NCI-H2107 (cell line): ENCODE measurements at places on chromosomes 2 and 18.

DNA sequence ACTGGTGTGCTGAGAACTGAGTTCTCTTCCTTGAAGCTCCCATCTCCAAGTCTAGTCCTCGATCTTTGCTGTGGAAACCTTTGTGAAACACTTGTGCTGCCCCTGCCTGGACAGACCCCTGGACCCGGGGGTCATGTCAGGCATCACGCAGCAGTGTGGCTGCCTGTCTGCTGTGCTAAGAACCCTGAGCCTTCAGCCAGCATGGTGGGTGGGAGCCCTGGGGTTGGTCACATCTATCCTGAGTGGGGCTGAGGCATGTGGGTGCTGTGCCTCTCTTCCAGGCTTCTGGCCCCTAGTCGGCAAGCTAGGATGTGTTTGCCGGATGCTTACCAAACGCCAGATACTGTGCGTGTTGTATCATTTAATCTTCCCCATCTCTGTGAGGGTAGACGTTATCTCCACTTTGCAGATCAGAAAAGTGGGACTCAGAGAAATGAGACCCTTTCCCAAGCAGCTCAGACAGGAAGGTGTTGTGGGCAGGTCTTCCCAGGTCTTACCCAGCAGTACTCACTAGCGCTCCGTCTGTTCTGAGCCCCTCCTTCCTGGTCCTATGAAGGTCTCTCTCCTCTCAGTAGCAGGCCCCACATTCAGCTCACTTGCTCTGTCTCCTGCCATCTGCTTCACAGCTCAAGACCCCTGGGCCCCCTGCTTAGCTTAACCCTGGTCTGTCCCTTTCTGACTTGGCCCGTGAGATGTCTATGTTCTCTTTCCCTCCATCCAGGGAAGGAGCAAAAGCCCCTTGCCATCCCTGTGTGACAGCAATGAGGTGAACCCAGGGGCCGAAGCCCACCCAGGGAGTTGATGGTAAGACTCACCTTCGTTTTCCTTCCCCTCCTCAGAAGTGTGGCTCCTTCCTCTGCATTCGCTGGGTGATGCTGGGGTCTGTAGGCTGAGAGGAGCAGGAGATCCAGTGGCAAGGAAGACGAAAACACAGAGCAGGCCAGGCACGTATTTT, 242.8 kb downstream of the FAM210A start:
- DNase-seq, result no peak

DNA sequence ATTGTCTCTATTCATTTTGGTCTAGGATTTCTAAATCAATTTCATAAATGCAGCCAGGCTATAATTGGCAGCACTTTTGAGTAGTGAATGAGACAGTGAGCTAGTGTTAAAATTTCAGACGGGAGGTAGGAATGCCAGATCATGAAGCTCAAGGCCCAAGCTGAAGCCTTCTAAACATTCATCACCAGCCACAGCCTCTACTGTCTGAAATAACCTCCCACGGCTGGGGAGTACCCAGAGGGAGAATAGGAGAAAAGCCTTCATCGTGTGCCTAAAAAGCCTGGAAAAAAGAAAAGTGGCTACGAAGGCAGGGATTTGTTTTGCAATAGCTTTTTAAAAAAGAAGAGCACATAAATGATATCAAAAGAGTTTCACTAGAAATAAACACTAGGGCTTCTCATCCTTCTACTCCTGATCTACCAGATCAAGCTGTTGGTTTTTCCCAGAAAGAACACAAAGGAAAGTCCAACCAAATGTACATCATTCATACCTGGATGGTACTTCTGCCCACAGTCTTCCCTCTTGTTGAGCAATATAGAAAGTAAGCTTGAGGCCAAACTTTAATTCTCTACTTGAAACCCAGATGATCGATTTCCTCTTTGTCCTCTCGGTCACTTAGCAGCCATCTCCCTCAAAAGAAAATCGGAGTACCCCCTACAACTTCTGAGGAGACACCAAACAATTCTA, 48.1 kb upstream of the SLC39A10 start:
- DNase-seq, result no peak

DNA sequence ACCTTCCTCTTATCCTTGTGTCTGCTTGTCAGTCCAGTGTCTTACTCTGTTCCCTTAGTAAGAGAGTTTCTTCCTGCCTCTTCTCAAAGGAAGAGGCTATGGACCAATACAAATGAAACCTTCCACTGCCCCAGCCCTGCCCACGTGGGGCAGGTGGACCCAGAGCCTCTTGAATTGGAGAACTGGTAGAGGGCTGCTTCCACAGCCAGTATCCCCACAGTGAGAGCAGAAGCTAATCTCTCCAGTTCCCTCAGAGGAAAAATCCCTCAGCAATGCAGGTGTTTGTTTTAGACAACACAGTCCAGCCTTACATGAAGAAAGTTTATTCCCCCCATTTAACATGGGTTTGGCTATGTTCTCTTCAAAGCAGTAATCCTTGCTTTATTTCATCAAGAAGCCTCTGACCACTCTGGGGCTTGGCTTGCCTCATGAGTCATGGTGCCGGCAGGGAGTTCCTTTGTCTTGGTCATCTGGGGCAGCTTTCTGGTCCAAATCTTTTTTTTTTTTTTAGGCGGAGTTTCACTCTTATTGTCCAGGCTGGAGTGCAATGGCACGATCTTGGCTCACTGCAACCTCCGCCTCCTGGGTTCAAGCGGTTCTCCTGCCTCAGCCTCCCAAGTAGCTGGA, 6.5 kb upstream of the CYBRD1 start:
- DNase-seq, result no peak

DNA sequence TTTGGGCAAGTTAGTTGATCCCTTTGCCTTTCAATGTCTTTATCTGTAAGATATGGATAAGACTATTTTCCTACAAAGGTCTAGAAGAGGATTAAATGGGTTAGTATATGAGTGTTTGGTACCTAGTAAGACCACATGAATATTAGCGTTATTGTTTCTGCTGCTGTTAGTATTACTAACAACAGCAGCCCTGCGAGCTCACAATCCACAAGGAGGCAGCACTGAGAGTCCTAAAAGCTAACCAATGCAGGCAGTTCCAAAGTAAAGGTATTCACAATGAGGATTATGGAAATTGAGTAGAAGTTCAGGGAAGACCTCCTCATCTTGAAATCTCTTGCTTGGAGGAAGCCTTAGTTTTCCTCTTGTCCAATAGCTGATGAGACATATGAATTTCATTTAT, 248.9 kb downstream of the TDRD15 start:
- no peak for DNase-seq

- no peak for DNase-seq
These were observed 1997.0 kb upstream of the LRRTM1 start for GRCh38 chr2:82301506-82301905.

DNA sequence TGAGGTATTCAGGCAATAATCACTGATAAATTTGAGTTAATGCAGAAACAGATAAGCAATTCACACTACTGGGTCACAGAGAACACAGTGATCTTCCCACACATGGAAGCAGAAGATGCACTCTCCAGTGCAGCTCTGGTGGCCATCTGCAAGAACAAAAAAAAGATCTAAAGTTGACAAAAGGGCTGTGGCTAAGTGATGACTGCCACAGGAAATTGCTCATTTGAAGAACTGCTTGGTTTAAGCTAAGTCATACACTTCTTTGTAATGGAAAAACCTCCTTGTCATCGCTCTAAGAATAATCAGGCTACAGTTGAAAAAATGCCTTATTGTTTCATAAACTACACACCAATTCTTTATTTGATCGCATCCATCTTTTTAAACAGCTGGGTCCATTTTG, 115.1 kb downstream of the DTNB start:
- no peak for DNase-seq

GRCh38 chr18:62183578-62184195, 3.2 kb downstream of the PIGN start:
- DNase-seq, result peak; percentile 37

- no peak for DNase-seq
These were observed 435 bp downstream of the ADCY3 start for GRCh38 chr2:24919506-24920097.

GRCh38 chr2:23513245-23513871, 128.4 kb downstream of the KLHL29 start:
- DNase-seq, result no peak

DNA sequence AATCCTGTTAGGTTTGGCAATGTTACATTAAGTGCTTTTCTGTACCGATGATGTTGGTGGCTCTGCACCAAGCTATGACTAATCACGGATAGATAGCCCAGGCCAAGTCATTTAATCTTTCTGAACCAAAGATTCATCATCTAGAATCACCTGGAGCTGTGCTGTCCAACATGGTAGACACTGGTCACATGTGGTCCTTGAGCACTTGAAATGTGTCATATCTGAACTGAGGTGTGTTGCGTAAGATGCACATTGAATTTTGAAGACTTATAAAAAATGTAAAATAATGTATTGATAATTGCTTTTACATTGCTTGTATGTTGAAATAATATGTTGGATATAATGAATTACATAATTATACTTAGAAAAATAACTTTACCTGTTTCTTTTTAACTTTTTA, 39.8 kb upstream of the NXPH2 start:
- no peak for DNase-seq

GRCh38 chr18:7139409-7139808, 21.8 kb upstream of the LAMA1 start:
- no peak for DNase-seq

DNA sequence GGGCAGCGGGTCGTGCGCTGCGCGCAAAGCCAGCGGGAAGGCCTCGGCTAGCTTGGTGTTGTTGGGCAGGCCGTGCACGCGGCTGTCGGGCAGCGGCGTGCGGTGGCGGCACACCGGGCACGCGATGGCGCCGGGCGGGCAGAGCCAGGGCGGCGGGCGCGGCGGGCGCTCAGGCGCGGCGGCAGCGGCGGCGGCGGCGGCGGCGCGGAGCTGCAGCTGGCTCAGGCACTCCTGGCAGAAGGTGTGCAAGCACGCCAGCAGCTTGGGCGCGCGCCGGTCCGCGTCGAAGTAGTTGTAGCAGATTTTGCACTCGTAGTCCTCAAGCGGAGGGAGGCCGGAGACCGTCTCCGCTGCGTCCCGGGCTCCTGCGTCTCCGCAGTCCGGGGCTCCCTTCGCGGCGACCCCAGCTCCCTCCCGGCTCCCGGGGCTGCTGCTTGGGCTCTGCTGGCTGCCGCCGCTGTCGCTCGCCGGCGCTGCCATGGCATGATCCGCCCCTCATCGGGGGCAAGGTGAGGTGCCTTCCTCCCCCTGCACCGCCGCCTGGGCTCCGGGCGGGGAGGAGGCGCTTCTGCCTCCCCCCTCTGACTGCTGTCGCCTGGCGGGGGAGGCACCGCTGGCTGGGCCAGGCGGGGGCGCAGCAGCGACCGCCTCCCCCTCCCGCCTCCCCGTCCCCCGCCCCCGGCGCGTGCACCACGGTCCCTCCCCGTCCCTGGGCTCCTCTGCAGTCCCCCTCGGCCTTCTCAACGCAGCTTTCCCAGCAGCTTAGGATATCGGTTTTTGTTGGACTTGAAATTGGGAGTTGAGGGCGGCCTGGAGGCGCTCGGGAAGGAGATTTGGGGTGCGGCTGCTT, 21.0 kb upstream of the PAX3 start:
- DNase-seq, result no peak

GRCh38 chr2:70901227-70902066, 34.3 kb upstream of the ATP6V1B1 start:
- DNase-seq, result peak; percentile 7

DNA sequence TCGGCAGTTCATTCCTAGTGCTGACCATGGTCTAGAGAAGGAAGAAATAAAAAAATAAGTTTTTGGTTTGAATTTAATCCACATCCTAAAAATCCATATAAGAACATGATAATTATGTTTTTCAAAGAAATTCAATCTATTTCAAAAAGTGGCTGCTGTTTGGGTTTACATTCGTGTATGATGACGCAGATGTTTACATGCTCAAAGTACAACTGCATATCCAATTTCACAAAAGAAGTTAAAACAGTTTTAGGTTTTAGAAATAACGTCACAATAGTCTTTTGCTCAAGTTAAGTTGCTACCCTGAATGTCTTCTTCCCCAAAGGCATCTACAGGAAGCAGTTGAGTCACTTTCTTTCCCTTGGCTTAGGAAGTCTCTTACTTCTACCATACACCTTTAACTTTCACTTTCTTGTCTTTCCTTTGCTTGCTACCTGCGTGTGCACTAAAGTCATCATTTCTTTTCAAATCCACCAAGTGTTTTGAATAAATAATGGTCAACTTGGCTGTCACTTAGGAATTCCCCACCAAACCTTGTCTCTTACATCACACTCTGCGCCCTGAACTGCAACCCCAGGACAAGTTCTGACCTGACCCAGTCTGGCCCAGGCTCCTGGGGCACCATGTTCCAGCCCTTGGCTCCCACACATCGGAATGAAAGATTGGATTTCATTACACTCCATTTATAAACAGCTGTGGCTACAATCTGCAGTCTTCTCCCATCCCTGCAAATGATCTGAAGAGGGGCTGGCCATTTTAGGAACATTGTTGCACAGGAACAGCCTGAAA, 28.4 kb downstream of the FAM237A start:
- DNase-seq, result no peak

DNA sequence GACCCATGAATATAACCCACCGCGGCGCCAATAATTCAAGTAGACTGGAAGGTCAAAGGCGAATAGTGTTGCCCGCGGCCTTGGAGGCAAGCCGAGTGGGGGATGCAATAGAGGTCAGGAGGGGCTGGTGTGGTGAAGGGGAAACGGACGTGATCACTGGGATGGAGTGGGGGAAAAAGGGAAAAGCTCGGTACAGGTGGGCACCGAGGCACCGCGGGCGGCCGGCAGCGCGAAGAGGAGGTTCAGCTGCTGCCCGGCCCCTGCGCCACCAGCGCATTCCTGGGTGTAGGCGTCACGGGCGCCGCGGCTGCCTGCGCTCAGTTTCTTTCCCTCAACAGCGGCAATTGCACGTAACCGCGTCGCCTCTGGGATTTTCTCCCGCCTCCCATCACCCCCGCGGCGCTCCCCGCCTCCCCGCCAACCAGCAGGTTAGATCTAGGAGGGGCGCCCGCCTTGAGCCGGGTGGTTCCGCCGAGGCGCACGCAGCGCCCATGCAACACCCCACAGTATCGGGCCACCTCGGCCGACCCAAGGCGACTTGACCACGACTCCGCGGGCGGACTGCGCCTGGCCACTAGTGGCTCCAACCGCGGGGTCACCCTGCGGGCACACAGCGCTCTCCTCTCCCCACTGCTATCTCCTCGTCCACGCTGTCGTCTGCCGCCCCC, 1.5 kb downstream of the RND3 start:
- DNase-seq, result peak; percentile 62

DNA sequence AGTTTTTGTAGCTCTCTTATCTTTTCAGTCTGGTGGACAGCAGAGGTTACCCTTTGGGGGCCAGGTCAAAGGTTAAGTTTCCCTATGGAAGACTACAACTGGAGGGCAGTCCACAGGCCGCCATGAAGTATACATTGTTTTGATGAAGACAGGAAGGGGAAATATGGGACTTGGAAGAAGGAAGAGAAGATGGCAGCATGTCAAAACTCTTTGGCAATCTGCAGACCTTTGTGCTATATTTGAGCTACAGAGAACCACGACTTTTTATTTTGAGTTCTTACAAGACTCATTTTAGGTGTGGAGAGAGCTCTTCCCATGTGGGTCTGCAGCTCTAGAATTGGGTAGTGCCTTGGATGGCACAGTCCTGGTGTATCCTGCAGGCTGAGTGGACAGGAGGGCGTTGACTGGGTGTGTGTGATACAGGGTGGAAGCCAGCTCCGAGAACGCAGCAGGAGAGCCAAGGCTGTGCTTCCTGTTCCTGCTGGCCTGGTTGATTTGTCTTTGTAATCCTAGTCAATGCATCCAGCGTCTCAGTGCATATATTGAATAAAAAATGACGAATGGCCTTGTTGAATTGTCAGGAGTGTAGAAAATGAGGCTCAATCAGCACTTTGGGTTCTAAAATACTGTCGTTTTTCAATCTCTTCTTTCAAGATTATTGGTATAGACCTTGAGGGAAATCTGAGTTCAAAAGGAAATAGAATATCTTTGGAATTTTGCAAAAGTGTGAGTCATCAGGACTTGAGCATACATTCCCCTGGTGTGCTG, 11.5 kb downstream of the ITGA6 start:
- DNase-seq, result no peak

GRCh38 chr2:202736826-202737225, 102.1 kb downstream of the FAM117B start:
- no peak for DNase-seq
